ENCODE measurements at places on chromosomes 1 and 21.

- DNase-seq: no peak
These were observed 56.6 kb upstream of the ATF3 start for GRCh38 chr1:212551929-212552328.

DNA sequence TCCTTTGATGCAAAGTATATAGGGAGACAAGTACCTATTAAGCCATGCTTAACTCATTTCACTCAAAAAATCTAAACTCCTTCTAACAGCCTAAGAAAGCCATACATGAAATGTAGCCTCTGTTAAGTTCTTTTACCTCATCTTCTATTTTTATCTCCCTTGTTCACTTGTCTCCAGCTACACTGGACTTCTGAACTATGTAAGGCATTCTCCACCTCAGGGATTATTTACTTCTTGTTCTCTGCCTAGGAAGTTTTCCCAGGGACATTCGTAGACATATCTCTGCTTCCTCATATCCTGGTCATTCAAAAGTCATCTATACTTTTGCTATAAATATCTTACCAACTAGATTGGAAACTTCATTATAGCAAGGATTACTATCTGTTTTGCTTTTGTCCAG, 96.9 kb downstream of the COP1 start:
- DNase-seq: peak; percentile 60

DNA sequence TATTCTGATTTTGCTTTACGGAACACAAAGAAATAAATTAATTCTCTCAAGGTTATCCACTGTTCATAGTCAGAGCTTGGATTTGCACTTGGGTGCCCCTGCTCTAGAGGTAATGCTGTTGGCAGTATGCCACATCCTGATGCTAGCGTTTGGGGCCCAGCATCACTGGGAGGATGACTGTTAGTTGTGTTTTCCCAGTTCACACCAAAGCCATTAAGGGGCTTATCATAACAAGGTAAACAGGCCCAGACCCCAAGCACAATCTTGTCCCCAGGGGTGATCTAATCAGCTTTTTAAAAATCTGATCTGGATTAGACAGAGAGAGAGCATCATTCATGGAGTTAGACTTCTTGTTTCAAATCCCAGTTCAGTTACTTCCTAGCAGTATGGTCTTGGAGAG, 60.2 kb upstream of the PBX1 start:
- no peak for DNase-seq

DNA sequence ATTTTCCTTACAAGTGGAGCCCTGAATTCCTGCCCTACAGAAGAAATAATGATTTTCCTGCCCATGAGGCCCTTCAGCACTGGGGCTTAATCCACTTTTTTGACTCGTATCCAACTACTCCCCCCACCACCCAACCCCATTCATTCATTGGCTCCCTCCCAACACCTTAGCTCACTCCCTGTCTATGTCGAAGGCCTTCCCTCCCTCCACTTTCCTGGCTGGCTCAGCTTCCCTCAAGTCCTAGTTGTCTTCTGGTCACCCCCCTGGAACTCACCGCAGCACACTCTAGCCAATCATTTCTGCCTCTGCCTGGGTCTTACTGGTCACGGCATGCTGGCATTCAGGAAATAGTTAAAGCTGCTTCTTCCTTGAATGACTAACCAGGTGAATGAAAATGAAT, 118.9 kb downstream of the PGBD5 start:
- peak; percentile 39 for DNase-seq

- DNase-seq: peak; percentile 40
These were observed 98.2 kb downstream of the PGBD5 start for GRCh38 chr1:230327892-230328284.

DNA sequence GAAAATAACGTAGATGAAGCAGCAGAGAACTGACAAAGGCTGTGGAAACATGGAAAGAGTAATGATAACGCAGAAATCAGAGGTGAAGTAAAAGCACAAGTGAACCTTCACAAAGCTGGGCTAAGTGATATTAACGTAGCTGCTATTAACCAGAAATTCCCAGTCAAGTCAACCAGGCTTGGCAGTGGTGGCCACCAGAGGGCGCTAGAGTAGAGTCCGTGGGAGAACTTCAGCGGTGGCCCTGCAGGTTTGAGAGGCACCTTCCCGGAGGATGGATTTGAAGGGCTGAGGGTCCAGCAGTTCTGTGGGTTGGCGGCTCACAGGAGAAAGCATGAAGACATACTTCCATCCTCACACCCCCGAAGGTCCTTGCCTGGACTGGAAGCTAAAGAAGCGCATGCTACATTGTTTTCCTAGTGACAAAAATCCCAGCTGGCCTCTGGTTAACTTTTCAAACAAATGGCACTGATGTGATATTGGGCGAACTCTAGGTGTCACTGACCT, 81.7 kb upstream of the ZNF648 start:
- DNase-seq: peak; percentile 75

DNA sequence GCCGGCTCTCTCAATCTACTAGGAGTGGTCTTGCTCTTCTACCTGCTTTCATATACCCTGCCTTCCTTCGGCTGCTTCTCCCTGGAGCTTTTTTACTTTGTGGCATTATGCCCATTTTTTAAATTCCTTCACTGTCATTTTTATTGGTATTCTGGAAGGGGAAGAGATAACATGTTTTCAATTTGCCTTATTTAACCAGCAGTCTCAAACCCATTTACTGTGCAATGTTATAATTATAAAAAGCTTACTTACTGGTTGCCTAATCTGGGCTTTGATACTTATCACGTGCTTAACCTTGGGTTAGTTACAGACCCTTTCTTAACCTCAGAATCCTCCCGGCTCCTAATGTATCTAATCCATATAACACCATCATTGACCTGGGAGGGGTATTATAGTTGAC, 128.1 kb downstream of the SIPA1L2 start:
- DNase-seq: no peak

DNA sequence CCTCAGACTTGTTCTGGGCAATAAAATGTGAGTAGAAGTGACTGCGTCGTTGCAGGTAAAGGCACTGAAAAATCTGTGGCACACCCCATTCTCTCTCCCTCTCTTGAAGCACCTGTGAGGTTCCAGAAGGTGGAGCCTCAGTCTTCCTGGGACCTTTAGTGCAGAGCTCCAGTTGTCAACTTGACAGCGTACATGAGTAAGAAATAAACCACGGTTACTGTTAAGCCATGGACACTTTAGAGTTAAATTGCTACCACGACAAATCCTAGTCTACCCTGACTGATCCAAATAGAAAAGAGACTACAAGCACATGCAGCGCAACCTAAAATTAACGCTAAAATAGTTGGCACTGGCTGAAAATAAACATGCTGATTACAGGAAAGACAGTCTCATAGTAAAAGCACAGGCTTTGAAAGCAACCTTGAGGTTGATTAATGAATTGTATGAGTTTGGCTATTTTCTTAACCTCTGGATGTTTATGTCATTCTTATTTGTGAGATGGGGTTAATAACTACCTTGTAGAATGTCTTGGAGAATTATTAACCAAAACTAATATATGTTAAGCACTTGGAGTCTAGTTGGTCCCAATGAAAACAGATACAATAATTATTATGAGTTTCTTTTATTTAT, 93.0 kb upstream of the PLPPR4 start:
- DNase-seq: no peak

DNA sequence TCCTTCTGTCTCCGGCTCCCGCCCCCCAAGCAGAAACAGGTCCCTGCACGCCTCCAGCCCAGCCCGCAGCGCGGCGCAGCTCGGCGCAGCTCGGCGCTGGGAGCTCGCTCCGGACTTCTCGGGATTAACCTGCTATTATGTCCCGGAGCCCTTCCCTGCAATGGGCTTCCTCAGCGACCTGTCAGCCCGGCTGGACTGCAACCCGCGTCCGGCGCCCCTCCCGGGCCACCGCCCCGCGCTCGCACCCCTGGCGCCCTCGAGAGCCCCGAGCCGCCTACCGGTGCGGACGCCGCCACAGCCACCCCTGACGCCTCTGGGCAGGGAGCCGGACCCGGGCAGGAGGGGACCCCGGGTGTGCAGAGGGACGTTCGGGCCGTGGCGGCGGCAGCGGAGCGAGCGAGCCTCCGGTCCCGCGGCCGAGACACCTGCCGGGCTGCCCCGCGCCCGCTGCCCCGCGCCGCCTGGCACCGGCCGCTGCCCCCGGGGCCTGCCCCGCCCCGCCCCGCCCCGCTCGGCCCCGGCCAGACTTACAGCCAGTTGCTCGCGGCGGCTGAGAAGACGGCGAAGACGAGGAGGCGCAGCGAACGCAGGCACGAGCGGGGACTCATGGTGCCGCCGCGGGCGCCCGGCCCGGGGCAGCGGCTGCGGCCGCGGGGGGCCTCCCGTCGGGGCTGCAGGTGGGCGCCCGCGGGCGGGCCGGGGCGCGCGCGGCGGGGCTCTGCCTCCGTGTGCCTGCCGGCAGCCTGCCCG, 407 bp downstream of the WNT4 start:
- DNase-seq: peak; percentile 21

GRCh38 chr1:206467915-206468314, 2.4 kb upstream of the IKBKE start:
- DNase-seq: peak; percentile 65

DNA sequence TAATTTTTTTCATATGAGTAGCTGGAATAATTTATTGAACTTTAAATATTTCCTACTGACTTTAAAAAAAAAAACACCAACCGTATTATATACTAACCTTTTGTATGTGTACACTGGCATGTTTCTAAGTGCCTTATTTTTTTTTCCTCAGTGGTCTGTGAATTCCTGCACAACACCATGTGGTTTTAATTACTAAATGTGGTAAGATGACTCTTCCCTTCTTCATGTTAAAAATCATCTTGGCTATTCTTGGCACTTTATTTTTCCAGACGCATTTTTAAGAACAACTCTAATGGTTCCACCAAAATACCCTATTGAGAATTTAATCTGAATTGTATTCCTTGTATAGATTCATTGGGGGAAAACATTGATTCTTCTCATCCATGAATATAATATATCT, 28.4 kb downstream of the PPP2R5A start:
- DNase-seq: peak; percentile 42

DNA sequence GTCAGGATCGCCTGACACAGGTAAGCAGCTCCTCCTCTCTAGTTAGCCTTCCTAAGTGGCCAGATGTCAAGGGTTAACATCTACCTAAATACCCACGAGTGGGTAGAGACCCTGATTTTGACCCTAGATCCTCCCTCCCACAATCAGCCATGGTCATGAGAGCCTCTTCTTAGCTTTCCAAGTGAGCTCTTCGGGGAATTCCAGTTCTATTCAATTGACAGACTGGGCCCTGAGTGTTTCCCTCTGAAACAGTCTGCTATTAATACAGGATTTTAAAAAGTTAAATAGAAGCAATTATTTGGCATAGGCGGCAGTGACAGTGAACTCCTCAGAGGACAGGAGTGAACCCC, 28.1 kb downstream of the C2CD2 start:
- DNase-seq: peak; percentile 27

- DNase-seq: no peak
These were observed 22.8 kb upstream of the ELOA start for GRCh38 chr1:23720256-23720995.

Measured in iris pigment epithelial cell (primary cell).